Activated CD4-positive, CD25-positive, alpha-beta regulatory T cell treated with anti-CD3 and anti-CD28 coated beads, Interleukin-2, amount 50 U/mL, for 16 hours (primary cell): ENCODE measurements at places on chromosomes 16 and 17.

GRCh38 chr17:65547253-65547670 is 14.2 kb downstream of the AXIN2 start:
- no peak for DNase-seq

DNA sequence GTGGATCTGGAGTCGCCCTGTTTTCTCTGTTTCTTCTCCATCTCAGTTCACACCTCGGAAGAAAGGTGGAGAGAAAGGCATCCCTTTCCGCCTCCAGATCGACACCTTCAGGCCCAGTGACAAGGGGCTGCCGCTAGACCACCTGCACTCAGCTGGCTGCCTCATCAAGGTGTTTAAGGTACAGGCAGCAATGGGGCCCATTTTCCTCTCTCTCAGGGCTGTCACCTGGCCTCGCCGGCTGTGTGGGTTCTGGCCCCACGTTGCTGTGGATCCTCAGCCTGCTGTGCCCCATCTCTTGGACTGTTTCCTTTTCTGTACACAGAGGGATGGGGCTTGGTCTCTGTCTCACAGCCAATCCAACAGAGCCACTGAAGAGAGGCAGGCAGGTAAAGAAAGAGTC is 17.4 kb upstream of the STAC2 start:
- no peak for DNase-seq

- DNase-seq, result no peak
These were observed 73.3 kb downstream of the GNAO1 start for GRCh38 chr16:56264609-56264972.

DNA sequence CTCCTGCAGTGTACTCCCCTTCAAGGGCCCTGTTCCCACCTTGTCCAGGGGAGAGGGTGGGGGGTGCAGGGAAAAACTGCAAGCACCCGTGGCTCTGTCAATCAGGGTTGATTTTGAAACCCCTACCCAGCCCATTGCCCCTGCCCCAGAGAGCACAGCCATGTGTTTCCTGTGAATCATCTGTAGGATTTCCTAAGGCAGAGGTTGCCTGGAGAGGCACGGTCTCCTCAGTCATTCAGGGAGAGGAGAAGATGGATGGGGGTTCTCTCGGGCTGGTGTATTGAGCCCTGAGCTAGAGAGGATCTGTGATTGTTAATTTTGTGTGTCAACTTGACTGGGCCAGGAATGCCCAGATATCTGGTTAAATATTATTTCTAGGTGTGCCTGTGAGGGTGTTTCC is 3.5 kb upstream of the AGRP start:
- no peak for DNase-seq

GRCh38 chr17:63842173-63842539 is 329 bp downstream of the SMARCD2 start:
- no peak for DNase-seq

- no peak for DNase-seq
These were observed 35.7 kb downstream of the TMC6 start for GRCh38 chr17:78092794-78093324.

DNA sequence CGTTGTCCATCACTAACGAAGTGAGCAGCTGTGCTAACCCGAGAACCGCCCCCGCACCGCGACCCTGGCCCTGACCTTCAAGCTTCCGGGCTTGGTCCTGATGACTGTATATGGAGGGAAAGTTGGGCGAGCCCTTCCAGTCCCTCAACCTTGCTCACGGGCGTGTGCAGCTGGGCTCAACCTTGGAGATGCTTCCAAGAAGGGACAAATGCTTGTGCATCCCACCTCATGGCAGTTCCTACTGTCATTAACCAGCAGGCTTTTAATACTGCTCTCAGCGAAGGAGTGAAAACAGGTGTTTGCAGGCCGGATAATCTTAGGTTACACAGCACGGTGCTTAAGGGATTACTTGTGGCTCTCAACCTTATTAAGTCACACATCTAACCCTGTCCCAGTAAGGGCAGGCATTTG is 33.5 kb downstream of the SRL start:
- no peak for DNase-seq

DNA sequence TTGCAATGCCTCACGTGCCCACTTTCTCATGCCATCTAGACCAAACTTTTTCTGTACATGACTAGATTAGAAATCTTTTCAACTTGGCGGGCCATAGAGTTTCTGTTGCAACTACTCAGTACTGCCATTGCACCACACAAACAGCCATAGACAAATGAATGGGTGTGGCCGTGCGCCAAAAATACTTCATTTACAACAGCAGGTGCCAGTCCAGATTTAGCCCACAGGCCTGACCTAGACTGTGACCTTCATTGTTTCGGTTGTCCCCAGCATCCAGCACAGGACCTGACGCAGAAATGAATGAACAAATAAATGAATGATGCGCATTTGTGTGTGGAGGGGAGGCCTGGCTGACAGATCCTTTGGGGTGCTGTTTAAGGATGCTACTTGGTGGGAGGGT is 14.3 kb upstream of the PDK2 start:
- DNase-seq, result no peak

DNA sequence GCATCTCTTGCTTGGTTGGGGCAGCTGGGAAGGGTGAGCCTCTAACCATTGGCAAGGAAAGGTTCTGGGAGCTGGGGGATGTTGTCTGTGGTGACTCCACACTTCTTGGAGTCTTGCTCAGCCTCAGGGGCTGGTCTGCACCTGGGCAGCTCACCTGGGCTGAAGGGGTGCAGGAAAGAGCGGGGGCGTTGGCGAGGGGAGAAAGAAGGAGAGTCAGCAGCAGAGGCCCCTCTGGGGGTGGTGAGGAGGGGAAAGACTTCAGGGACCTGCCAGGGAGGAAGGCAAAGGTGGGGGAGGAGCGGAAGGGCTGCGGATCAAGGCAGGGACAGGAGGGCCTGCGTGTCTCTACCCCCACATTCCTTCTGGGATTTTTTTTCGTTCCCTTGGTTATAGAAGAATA is 47.7 kb downstream of the CCDC42 start:
- no peak for DNase-seq

- DNase-seq, result no peak
These were observed 68.8 kb downstream of the ABR start for GRCh38 chr17:1110862-1111598.

DNA sequence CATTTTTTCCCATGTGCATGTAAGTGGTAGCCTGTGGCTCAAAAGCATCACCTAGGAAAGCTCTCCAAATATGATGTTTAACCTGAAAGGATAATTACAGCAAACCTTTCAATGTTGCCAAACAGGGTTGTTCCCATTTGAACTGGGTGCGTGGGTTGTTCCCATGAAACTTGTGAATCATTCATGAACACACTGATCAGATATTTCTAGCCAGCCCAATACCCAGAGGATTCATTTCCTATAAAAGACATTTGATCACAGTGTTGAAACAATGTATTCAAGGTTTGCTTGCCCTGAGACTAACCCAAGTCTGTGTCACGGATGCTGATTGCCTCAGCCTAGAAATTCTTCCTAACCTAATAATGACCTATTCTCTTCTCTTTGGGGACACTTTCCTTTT is 12.9 kb downstream of the KRT39 start:
- no peak for DNase-seq

GRCh38 chr17:54968988-54969332 is 395 bp downstream of the STXBP4 start:
- no peak for DNase-seq

DNA sequence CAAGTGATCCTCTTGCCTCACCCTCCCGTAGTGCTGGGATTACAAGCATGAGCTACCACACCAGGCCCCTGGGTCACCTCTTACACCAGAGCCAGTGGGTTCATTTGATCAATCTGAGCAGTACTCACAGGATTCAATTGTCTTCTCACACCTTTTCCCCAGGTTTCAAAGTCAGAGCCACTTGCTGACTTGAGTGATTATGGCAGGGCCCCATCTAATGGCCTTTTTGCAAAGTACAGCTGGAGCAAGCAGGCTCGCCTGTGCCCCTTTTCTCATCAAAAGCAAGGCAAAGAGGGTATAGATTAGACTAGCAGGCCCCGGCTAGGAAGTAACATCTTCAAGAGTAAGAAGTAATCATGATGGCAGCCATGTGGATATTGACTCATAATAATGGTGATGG is 114.8 kb upstream of the NOL11 start:
- DNase-seq, result no peak

DNA sequence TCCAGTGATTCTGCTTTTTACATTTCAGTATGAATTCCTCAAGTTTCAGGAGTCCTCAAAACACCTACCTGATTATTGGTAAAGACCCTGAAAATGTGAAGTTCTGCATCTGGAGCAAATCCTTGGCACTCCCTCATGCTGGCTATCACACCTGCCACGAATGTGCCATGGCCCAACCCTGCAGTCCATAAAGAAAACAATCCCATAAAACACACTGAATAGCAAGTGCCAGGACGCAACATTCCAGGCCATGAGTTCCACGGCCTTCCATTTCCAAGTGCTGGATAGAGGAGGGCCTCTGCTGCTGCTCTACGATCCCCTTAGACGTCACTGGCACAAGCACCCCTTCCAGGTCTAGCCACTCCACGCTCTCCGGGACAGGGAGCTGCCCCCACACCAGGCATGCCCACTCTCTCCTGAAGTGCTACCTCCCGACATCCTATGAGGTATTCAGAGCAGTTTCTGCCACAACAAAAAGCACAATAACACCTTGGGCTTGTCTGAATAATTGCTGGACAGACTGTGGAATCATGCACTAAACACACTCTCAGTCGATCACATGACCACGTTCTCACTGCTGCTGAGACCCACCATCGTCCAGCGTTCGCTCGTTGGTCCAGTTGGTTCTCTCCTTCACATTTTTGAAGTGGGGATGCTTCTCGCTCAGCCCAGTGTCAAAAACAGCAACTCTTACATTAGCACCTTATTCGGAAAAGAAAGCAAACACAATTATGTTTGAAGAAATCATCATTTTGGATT is 23.4 kb downstream of the MBTPS1 start:
- no peak for DNase-seq

DNA sequence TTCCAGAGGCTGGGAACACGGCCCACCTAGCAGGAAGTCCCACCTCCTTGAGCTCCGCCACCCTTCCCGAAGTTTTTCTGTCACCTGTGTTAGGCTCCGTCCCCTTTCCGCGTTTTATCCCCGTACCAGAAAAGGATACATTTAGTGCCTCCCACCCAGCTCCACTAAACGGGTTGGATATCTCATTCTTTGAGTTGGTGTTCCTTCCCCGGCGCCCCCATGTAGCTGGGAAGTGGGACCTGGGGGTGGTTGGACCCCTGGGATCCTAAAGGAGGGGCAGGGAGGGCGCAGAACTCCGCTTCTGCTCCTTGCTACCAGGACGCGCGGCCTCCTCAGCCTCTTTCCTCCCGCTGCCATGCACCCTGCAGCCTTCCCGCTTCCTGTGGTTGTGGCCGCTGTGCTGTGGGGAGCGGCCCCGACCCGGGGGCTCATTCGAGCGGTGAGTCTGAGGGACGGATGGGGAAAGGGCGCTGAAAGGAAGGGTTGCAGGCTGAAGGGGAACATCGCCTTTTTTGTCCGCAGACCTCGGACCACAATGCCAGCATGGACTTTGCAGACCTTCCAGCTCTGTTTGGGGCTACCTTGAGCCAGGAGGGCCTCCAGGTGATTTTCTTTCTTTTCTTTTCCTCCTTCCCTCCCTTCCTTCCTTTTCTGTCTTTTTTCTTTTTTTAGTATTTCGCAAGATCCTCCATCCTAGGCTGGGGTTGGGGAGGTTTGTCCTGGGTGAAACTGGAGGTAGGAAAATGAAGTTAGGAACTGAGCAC is 669 bp downstream of the RNF167 start:
- no peak for DNase-seq

DNA sequence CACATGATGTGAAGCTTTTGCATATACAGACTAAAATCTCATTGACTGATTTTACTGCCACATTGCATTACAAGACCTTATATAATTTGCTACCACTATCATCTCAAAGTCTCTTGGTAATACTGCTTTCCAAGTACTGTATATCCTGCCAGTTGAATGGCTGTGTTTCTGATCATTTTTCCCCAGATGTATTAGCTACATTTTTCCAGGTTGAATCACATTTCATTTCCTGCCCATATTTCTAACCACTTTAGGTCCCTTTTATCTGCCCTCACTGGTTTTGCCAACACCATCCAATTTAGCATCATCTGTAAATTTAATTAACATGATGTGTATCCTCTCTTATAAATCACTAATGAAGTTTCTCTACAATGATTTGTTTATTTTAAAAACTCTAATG is 365.7 kb upstream of the PMFBP1 start:
- DNase-seq, result no peak

DNA sequence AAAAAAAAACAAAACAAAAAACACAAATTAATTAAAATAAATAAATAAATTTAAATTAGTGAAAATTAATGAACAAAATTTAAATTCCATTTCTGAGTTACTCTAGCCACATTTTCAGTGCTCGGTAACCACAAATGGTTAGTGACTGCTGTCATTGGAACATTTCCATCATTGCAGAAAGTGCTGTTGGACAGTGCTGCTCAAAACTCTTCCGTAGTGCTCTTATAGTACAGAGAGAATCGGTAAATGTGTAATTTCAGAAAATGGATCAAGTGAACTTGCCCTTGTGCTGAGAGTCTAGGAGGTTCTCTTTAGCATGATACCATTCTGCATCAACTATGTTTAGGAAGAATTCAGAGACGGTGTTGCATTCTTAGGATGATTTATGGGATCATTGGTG is 23.7 kb downstream of the ZNRF1 start:
- DNase-seq, result no peak

DNA sequence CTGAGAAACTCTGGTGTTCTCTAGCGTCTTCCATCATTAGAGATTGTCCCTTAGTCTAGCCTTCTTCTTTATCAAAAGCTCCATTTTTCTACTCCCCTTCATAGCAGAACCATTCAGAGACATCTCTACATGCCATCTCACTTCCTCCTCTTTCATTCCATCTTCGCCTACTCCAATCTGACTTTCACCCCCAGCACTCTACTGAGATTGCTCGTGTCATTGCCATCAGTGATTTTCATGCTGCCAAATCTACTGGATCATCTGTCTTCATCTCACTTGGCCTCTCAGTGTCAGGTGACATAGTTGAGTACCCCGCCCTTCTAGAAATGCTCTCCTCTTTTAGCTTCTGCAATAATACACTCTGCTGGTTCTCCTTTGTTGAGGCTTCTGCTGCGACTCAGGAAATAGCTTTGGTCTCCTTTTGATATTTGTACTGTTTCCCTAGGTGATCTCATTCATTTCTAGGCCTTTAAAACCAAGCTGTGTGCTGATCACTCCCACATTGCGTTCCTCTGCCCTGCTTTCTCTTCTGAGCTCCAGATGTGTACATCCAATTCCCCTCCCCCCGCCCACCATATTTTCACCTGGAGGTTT is 119.1 kb downstream of the FTO start:
- DNase-seq, result no peak

GRCh38 chr17:11264183-11264871 is 23.3 kb downstream of the SHISA6 start:
- DNase-seq, result no peak

- DNase-seq, result no peak
These were observed 55.8 kb downstream of the MYH13 start for GRCh38 chr17:10316801-10317542.
